GM04504 (cell line): ENCODE measurements at places on chromosomes 13 and 19.
A peak's percentile ranks its signal among the peaks of the same experiment; 100 is the strongest.

DNA sequence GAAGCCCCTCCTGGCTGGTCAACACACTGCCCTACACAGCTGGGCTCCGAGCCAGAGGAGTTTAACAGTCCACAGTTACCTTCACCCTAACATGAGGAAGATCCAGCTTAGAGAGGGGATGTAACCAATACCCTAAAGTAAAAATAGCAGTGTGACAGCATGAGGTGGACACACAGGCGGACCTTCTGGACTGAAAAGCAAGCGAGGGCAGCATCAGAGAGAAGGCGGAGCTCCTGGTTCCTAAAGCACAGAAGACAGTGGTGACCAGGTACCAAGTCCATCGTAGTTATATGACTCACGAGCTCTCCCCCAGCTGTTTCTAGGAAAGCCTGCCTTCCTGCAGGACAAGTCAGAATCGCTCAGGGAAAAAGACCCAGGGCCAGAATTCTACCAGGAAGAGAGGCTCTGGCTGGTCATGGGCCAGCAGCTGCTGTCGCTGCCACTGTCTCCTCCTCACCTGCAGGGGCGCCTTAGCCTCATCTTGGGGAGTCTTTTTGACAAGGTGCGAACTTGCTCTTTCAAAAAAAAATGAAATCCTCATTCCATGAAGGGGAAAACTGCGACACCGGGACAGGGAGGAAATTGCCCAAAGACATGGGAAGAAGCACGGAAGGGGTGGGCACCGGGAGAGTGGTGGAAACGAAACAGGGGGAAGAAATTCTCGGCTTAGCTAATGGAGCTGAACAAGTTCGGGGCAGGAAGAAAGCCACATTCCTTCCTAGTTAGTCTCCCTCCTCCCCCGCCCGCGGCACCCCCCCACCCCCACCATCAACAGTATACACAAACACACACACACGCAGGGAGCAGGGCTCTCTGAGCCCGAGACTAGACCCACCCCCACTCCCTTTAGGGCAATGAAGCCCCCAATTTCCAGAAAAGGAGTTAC, 1.7 kb downstream of the ELL start:
- DNase-seq: peak; percentile 52

DNA sequence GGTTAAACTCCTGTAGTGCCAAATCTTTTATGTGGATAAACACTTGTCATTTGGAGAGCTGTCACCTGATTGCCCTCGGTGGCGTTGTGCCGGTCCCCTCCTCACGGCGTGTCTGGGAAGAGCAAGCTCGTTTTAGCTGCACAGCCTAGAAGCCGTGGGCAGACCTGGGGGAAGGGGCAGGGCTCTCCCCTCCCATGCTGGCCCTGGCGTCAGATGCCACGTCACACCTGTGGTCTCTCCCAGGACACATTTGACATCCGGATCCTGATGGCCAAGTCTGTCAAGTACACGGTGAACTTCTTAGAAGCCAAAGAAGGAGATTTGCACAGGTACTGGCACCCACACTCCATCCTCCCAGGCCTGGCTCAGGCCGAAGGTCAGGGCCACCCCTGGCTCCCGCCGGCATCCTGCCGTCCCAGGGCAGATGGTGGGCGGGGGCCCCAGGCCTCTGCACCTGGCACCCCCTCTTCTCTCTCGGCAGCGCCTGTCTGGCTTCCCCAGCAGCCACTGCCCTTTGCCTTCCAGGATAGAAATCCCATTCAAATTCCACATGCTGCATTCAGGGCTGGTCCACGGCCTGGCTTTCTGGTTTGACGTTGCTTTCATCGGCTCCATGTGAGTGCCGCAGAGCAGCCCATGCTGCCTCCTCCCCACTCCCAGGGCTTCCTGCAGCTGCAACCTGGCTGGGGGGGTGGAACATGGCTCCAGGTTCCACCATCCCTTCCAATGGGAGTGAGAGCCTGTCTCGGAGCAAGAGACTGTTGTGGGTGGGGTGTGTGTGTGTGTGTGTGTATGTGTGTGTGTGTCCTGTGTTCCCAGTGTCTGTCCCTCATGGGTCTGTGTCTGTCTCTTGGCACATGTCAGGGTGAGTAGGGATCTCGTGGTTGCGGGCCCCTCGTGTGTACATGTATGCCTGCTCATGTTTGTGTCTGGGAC, 8.8 kb downstream of the YIPF2 start:
- no peak for DNase-seq

DNA sequence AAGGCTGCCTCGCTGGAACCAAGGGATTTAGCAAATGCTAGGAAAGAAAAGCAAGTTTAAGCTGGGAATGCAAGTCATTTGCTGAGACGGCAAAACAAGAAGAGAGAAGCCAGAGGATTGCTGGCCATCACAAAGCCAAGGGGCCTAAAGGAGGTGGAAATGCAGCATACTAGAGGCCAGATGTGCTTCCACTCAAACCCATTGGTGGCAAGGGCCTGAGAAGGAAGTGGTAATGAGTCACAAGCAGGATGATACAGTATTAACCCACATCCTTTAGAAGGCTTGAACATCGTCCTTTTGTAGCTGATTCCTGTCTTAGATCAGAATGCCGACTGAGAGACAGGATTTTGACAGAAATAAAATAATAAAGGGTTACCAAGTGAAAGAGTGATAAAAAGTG, 68.2 kb downstream of the ITGBL1 start:
- DNase-seq: peak; percentile 51

- no peak for DNase-seq
Measured at GRCh38 chr19:51380379-51380778, 7.4 kb downstream of the LIM2 start.

GRCh38 chr19:53177986-53178385, 15.2 kb downstream of the ZNF665 start:
- no peak for DNase-seq
